CMK (cell line): ENCODE measurements at places on chromosomes 2 and 18.
A peak's percentile ranks its signal among the peaks of the same experiment; 100 is the strongest.

- DNase-seq, result no peak
Observed at GRCh38 chr2:209998596-209998995, 3.8 kb upstream of the RPE start.

DNA sequence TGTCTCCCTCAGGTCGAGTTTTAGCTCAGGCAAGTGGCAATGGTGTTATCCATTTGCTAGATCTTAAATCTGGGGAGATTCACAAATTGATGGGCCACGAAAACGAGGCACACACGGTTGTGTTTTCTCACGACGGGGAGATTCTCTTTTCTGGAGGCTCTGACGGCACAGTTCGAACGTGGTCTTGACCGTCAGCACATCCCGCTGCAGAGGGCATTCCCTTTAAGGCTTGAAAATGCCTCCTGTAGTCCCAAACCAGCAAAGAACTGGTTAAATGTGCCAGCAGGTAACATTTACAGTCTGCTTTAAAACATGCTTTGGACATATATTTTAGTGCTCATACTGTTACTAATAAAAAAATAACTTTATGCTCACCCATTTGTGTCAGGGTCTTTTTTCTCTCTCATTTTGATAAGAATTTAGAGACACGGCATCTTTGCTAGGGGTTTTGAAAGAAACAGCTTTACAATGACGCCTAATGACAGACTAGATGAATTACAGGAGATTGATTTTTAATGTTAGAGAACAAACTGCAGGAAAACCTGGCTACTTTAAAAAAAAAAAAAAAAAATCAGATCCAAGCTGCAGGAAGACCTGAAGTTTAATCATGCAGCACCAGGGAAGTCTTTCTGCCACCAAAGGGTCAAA lies 602 bp upstream of the VWC2L start:
- no peak for DNase-seq

DNA sequence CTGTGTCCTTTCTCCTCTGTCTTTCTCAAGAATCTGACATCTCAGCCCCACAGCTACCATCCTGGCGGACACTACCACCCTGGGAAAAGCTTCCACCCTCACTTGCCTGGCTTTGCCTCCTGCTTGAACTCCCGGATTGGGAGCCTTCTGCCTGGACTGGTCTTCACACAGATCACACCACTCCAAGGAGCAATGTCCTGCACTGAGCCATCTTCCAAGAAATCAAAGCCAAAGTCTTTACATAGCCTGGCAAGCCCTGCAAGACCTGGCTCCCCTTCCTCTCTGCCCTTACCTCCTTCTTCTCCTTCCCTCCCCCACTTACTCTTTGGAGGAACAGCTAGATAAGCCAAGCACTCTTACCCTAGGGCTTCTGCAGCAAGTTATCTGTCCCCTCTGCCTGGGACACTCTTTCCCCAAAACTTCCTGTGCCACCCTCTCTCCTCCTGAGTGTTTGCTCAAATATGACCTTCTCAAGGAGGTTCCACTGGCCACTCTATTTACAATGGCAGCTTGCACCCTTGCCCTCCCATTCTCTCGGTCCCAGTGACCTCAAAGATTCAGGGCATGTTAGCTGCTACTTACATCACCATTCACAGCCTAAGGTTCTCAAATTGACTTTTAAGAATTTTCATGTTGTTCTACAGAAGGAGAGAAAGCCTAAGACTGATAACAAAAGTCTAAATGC lies 9.7 kb downstream of the ATP8B1 start:
- no peak for DNase-seq

- DNase-seq, result no peak
Observed at GRCh38 chr2:42073739-42074503, 26.1 kb downstream of the PKDCC start.

GRCh38 chr2:70647873-70648481 lies 94.4 kb upstream of the TGFA start:
- DNase-seq, result peak; percentile 42

DNA sequence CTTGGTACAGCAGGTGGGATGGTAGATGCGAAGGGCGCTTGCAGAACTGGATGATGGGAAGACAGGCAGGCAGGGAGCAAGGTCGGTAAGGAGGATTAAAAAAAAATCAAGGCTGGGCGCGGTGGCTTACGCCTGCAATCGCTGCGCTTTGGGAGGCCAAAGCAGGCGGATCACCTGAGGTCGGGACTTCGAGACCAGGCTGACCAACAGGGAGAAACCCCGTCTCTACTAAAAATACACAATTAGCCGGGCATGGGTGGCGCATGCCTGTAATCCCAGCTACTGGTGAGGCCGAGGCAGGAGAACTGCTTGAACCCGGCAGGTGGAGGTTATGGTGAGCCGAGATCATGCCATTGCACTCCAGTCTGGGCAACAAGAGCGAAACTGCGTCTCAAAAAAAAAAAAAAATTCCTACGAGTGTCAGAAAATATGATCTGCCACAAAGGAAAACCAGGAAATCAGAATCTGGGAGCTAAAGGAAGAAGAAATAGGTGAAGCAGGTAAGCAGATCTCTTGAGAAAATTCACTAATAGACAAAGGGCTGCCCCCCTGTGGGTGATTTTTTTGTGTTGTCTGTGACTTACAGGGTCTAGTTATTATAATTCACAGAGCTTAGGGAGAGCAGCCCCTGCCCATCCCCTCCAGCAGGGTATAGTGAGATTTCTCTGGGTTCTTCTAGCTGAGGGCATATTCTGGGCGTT lies 46.2 kb downstream of the C2orf42 start:
- no peak for DNase-seq

DNA sequence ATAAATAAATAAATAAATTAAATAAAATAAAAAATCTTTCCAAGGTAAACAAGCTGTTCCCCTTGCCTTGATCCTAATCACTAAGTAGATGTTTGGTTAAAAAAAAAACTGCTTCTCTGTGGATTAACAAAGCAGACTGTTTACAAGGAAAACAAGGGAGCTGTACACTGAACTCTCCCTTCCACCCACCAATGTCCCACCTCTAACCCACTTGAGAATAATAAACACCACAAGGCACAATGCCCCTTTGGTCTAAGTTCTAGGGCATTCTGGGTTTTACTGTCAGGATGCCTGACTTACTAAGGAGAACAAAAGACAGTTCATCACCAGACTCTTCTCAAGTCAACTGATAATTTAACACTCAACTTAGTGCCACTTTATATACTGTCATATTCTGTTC lies 83.5 kb downstream of the NCKAP1 start:
- DNase-seq, result no peak

DNA sequence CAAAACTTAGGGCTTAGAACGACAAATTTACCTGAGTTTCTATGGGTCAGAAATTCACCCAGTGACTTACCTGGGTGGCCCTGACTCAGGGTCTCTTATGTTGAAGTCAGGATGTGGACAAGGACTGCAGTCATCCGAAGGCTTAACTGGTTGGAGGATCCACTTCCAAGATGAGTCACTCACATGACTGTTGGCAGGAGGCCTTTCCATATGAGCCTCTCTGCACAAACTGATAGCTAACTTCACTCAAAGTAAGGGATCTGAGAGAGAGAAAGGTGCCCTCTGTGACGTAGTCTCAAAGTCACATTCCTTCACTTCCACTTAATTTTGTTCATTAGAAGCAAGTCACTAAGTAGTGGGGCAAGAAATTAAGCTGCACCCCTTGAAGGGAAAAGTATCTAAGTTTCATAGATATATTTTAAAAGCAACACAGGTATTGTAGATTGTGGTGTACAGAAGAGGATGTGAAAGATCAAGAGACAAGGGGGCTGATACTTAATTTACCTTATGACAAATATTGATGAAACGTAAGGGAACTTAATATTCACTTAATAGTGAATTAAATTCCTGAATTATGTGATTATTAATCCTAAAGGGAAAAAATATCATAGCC lies 48.4 kb downstream of the TANK start:
- DNase-seq, result no peak

- no peak for DNase-seq
Observed at GRCh38 chr18:21115519-21116411, 4.2 kb upstream of the ROCK1 start.

DNA sequence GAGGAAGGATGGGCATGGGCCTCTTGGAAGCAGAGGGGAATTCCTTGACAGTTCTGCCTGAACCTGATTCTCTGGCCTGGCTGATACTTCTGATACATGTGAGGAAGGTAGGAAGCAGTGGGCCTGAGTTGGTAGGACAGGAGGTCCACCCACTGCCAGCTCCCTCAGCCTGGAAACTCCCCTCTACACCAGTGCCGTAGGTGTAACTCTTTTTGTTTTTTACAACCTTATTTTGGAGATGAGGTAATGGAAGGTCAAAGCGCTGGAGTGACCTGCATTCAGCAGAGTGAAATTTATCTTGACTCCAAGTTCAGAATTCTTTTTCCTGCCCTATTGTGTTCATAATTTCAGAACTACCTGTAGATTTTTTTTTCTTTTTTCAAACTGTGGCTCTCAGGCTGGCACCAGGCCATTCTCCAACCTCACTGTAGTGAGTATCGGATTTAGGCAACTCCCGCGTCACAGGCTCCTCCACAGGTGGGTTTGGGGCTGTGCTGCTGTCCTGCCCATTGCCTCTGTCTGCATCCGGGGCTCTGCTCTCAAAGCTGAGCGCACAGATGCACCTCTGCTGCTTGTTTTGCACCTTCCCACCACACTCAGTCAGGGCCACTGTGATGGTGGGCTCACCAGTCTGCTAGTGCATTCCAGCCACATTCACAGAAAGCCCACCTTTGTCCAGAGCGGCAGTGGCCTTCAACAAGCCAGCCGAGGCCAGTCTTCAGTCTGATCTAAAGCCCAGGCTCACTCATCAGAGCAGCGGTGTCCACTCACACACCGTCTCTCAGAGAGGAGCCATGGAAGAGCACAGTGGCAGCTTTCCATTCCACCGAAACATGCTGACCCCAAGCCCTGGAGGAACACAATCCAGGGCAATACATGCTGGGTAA lies 87.2 kb downstream of the UXS1 start:
- DNase-seq, result no peak
